ENCODE measurements at places on chromosomes 3 and 15. TPM values are rescaled to one million over a fixed set of nuclear protein-coding genes. Genes with fewer than 3 reads are reported as not detected.

The ERICH6 gene
- total RNA-seq: not detected

The CFAP100 gene
- total RNA-seq: not detected

The LPCAT4 gene
- total RNA-seq: 174 TPM

The TAGLN3 gene
- 1.8 TPM for total RNA-seq

The ARHGEF26 gene
- total RNA-seq: 6.6 TPM

- DNase-seq: peak; percentile 37
These were observed 127.0 kb downstream of the KLHL25 start for GRCh38 chr15:85667491-85668424.

DNA sequence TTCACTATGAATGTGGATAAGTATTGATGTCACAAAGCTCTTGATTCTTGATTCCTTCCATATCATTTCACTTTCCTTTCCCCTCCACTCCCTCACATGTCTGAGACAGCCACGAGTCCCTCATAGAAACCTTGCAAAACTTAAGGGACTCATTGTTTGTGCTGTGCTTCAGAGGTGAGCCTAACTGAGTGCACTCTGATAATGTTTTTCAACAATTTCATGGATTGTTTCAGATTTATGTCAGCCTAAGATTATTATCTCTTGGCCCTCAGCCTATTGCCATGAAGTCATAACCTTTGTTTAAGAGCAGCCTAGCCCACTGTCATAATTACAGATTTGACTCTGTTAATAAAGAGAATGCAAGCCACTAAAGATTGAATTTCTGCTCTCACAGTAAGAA is 363.6 kb downstream of the MECOM start:
- DNase-seq: no peak

- DNase-seq: no peak
These were observed 136.4 kb upstream of the NDN start for GRCh38 chr15:23823508-23823907.

DNA sequence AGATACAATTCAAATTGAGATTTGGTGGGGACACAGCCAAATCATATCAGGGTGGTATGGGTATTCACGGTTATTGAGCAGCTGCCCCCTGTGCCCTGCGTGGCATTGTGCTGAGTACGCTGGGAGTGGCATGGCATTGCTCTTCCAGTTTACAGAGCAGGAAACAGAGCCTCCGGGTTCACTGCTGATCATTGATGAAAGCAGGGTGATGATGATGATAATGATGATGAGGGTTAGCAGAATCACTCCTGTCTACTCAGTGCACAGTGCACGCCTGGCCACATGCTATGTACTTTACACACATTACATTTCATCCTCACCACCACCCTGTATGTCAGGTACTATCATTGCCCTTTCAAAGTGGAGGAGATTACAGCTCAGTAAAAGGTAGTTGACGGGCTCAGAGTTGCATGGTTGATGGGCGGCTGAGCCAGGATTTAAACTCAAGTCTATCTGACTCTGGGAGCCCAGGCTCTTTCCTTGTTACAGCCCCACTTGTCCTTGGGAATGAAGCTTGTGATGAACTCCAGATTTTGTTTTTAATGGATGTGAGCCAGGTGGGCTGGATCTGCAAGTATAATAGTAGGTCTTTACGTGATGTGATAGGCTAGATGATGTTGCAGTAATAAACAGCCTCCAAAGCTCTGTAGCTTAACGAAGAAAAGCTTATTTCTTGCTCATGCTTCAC is 87.6 kb upstream of the MYZAP start:
- no peak for DNase-seq

GRCh38 chr3:178244733-178245709 is 291.2 kb upstream of the KCNMB2 start:
- no peak for DNase-seq

- DNase-seq: no peak
These were observed 239.7 kb downstream of the UACA start for GRCh38 chr15:70523616-70524015.

DNA sequence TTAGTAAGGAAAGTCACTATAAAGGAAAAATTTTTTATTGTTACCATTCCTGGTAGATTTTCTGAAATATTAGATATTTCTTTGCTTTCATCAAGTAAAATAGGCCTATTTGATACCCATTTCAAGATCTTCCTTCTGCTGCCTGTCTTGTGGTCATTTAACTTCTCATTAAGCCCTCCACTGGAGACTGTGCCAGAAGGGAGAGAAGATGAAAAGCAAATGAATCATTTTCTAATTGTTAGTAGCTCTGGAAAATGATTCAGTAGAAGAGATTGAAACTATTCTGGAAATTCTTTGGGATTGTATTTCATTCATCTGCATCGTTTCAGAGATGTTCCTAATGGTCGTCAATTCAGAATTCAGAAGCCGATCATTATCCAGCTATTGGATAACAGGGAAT is 3.2 kb downstream of the KCTD6 start:
- no peak for DNase-seq

GRCh38 chr3:17798000-17798399 is 55.6 kb upstream of the TBC1D5 start:
- no peak for DNase-seq

GRCh38 chr3:70640481-70640880 is 328.0 kb upstream of the MDFIC2 start:
- no peak for DNase-seq

- DNase-seq: no peak
These were observed 47.3 kb upstream of the C3orf22 start for GRCh38 chr3:126606001-126606400.

DNA sequence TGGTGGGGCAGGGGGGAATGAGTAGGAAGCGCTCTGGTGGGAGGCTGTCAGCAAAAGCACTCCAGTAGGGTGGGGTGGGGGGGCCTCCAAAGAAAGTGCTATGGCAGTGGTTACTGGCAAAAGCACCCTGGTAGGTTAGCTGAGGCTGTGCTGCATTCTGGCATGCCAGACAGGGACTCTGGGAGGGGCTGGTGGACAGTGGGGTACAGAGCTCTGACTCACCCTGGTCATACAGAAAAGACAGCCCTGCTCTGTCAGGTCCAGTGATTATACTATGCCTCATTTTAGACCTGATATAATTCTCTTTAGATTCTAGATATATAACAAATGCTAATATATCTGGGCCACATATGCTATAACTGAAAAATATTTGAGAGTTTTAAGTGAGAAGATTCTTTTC is 82.8 kb upstream of the CPNE4 start:
- DNase-seq: no peak

- no peak for DNase-seq
These were observed 442.4 kb upstream of the RARB start for GRCh38 chr3:24985668-24986067.

DNA sequence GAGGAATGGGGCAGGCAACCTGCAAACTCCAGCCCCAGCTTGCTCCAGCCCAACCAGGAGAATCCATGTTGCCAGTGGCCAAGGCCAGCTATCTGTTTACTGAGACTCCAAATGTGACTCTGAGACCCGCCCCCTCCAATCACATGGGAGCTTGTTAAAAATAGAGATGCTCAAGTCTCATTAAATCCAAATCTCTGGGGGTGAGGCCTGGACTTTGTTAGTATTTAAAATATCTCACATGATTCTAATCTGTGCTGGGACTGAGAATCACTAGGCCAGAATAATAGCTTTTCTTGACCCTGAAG is 224.2 kb upstream of the TBL1XR1 start:
- DNase-seq: peak; percentile 35

DNA sequence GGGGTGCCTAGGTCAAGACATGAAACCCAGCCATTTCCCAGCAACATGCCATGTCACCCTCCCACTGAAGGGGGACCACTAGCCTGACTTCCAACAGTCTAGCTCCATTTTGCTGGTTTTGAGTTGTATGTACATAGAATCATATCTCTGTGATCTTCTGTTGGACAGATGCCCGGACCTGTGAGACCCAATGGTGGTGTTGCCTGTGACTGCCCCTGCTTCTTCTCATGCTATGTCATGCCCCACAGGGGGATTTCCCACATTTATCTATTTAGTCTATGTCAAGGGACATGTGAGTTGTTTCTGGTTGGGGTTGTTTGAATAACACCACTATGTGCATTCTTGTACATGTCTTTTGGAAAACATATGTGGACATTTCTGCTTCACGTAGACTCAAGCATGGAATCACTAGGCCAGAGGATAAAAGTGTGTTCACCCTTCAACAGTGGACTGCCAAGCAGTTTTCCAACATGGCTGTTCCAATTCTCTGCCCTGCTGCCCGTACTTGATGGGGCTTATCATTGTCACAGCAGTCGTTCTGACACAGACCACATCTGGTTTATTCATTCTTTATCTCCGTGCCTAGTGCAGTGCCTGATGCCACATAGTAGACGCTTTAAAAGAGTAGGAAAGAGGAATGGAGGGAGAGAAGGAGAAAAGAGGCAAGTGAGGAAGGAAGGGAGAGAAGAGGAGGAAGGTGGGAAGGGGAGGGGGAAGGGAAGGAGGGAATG is 114.4 kb downstream of the TPRA1 start:
- DNase-seq: no peak

GRCh38 chr3:52373676-52374075 is 57.6 kb downstream of the DNAH1 start:
- DNase-seq: no peak
